Common myeloid progenitor, CD34-positive (primary cell): ENCODE measurements at places on chromosomes 13 and 19.

- DNase-seq = no peak
Measured at GRCh38 chr19:4507150-4507452, 11.2 kb downstream of the PLIN4 start.

DNA sequence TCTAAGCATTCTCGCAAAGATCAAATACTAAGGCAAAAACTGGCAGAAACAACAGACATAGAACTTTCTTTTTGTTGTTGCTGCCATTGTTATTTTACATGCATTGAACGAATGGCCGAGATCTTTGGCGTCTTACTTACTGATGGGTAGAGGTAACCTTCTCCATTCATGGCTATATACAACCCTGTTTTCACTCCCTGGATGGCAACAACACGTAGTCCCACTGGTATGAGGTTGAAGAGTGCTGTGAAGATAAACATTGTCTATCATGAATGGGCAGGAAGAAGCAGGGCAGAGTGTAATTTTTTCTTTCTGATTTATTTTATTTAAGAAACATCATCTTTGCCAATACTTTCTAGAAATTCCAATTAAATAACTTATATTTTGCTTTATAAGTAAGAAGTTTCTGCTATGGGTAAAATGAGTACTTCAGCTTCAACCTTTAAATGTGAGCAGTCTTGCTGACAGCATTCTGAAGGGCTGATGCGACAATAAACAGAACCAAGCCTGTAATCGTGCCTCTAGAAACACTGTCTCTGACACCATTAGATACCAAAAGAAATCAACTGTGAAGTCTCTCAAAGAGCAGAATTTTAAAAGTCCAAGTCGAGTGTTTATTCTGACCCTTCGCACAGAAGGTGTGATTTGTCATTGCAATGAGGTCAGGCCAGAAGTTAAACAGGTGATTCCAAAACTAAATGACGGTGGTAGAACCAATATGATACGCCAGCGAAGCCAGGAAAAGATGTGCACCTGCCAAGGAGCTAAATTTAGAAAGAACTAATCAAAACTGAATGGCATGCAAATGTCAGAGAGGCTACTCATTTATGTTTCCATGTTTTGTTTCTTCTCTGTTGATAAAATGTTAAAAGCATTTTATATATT lies 416.4 kb downstream of the ITGBL1 start:
- no peak for DNase-seq

- DNase-seq = peak; percentile 95
Measured at GRCh38 chr19:51246164-51246552, 4.7 kb upstream of the SIGLECL1 start.

DNA sequence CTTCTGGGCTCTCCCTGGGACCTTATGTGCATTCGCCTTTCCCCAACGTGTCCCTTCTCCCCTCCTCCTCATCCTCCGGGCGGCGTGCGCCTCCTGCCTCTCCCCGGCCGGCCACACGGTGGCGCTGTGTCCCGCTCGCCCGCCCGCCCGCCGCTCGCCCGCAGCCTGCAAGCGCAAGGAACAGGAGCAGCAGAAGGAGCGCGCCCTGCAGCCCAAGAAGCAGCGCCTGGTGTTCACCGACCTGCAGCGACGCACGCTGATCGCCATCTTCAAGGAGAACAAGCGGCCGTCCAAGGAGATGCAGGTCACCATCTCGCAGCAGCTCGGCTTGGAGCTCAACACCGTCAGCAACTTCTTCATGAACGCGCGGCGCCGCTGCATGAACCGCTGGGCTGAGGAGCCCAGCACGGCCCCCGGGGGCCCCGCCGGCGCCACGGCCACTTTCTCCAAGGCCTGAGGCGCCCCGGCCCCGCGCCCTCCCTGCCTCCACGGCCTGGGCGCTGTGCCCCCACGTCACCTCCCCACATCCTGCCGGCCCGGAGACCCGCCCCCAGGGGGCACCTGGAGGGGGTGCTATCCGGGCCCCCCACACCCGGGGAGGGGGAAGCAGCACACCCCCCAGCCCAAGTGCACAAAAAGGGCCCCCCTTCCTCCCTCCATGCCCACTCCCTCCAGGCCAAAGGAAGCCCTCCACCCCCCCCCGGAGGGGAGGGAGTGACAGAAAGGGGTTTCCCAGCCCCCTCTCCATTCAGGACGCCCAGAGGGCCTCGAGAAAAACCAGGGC lies 21.9 kb downstream of the ONECUT3 start:
- no peak for DNase-seq

GRCh38 chr13:86986448-86986847 lies 684.7 kb upstream of the SLITRK5 start:
- DNase-seq = no peak

GRCh38 chr13:31073859-31074718 lies 87.6 kb downstream of the HSPH1 start:
- DNase-seq = no peak

- no peak for DNase-seq
Measured at GRCh38 chr19:39878398-39878797, 32.2 kb upstream of the FBL start.

DNA sequence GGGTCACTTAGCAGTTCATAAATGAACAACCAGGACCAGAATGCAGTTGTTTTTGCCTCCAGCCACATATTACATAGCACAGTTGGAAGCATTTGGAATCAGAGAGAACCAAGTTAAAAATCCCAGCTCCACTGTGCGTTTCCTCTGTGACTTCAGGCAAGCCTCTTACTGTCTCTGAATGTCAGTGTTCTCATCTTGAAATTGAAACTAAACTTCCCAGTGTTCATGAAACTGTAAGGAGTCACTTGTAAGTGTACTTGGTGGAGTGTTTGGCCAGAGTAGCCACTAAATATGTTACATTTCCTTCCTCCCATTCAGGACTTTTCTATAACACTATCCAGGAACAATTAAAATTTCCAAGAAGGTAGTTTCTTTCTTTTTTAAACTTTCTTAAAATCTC lies 276.8 kb downstream of the KCNRG start:
- DNase-seq = no peak

GRCh38 chr13:107817647-107818287 lies 397.6 kb downstream of the LIG4 start:
- DNase-seq = no peak

DNA sequence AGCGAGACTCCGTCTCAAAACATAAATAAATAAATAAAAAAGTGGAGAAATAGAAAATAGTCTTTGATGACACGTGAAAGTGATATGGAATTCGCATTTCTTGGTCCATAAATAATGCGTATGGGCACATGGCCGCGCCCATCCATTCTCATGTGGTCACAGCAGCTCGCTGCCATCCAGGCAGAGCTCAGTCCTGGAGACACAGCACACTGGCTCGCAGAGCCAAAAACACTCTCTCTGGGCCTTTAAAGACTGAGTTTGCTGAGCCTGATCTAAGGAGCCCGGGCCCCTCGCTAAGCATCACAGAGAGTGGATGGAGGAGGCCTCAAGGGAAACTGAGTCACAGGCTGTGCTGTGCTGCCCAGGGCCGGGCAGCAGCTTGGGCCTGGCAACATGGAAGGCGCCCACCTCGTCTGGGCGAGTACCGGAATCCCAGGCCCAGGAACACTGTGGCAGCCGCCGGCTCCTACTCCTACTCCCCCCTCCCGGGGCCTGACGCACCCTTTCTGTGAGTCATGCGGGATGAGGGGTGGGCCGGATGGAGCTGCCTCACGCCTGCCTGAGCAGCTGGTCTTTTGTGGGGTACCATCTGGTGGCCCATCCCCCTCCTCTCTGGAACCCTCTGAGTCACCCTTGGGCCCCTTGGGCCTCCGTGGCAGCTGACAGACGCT lies 28.9 kb upstream of the CACTIN start:
- peak; percentile 75 for DNase-seq

GRCh38 chr19:54207983-54208783 lies 7.5 kb downstream of the RPS9 start:
- DNase-seq = peak; percentile 99

DNA sequence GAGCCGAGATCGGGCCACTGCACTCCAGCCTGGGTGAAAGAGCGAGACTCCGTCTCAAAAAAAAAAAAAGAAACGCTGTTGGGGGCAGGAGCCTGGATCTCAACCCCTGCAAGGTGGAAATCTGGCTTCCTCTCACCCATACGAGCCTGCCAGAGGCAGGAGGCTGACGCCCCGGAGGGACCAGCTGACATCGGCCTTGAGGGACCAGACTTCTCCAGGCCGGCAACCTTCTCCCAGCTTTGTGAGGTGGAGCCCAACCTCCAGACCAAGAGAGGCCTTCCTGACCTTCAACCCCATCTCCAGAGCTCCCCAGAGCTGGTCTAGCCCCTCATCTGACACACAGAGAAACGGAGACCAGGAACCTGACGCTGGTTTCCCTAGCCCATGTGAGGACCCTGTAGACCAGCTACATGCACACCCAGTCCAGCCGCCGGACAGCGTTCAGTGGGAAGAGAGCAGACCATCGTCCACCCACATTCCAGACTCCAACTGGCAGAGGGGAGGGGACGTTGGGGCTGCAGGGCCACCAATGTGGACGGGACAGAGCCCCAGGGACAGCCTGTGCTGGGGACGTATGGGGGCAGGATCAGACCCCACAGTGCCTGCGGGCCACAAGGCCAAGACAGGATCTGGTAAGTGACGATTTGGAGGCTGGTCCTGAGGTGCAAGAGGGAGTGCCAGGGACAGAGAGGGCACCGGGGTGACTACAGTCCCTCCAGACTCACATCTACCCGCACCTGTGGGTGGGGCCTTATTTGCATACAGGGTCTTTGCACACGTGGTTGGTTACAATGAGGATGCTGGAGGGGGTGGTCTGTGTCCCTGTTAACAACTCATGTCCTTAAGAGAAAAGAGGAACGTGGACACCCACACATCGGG lies 11.4 kb downstream of the SBNO2 start:
- no peak for DNase-seq

DNA sequence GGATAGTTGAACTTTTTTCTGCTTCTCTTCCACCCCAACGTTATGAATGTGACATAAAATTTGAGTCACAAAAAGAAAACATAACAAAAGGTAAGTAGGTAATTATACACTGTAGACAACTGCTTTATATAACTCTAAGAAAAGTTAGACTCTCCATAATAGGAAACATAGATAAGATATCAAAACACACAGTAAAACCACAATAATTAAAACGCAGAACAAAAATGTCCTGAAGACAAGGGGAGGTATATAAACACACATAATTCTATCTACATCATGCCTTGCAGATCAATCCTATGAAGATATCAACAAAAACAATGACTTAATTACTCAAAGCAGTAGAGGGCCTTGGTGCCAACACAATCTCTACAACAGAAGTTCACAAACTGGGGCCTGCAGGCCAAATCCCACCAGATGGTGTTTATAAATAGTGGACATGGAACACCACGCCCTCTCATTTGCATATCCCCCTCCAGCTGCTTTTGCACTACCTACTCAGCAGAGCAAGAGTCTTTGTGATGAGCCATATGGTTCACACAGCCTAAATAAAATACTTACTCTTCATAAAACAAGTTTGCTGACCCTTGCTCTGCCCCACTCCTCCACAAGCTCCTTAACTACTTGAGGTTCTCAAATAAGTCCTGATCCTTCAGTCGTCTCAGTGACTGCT lies 254.7 kb downstream of the KLF12 start:
- DNase-seq = no peak

DNA sequence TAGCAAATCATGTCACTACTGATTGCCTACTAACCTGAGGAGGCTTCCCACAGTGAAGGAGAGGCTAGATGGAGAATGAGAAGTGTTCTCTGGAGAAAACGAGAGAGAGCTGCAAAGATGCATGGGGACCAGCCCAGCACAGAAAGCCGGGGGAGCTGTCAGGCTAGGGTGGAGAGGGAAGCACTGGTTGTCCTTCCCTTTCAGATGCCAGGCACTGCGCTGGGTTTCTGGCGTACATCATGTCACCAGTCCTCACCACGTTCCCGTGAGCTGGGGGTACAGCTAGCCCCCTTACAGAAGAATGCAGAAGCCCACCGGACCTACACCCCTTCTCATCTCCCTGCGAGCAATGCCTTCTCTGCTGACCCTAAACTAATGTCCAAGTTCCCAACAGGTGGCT lies 86.0 kb downstream of the STK24 start:
- no peak for DNase-seq

DNA sequence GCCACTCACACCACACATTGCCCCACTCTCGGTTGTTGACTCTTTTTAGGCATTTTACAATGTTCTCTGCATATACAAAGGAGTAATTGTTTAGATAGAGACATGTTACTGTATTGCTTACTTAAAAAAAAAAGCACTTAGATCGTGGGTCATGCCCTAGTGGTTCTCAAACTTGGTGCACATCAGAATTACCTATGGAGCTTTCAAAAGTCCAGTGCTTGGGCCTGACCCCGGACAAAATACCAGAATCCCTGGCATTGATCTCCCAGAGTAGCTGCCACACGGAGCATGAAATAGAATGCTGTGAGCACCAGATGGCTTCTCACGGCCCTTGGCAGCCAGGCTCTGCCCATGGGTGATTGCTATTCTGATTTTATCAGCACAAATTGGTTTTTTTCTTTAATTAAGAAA lies 20.0 kb downstream of the ACP7 start:
- no peak for DNase-seq

DNA sequence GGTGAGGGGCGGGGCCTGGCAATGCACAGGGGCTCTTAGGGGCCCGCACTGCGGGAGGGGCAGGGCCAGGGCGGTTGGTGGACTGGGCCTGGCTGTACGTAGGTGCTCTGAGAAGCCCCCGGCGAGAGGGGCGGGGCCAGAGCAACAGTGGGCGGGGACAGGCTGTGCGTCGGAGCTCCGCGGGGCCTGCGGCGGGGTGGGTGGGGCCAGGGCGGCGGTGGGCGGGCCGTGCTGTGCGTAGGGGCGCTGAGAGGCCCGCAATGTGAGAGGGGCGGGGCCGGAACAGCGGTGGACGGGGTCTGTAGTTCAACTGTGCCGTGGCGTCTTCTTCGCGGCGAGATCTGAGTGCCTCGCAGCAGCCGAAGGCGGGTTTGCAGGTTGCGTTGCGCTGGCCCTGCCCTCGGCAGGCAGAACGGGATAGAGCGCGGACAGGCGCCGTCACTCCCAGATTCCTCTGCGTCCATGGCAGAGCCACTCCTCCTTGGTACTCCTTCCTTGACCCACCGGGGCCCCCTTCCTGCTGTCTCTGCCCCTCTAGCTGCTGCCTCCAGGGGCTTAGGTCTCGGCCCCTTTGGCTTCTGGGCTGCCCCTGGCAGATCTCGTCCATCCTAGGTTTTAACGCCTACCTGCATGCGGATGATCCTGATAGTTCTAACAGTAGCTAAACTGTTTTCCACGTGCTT lies 33.2 kb downstream of the CCNE1 start:
- peak; percentile 95 for DNase-seq

GRCh38 chr19:13031917-13032623 lies 36.8 kb downstream of the NFIX start:
- DNase-seq = no peak

GRCh38 chr19:17553256-17553655 lies 2.2 kb upstream of the COLGALT1 start:
- DNase-seq = peak; percentile 77

DNA sequence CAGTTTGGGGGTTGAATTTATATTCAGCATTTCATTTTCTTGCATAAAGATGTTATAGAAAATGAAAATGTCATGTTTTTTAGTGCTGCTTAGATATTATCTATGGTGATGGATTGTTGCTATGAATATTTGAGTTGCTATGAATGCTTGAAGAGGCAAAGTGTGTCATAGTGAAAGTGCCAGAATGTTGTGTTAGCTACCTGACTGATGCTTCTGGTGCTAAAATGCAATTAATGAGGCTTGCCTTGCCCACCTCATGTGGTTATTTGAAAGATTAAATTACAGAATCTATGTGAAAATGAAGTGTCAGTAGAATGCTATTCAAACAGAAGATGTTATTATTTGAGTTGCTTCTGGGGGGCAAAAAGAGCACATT lies 62.7 kb upstream of the MYCBP2 start:
- DNase-seq = no peak
